ENCODE measurements at places on chromosomes 5 and 9.

- no peak for DNase-seq
Observed at GRCh38 chr5:107356891-107357290, 313.8 kb downstream of the EFNA5 start.

GRCh38 chr5:75659791-75660450 lies 48.7 kb downstream of the ANKDD1B start:
- no peak for DNase-seq

DNA sequence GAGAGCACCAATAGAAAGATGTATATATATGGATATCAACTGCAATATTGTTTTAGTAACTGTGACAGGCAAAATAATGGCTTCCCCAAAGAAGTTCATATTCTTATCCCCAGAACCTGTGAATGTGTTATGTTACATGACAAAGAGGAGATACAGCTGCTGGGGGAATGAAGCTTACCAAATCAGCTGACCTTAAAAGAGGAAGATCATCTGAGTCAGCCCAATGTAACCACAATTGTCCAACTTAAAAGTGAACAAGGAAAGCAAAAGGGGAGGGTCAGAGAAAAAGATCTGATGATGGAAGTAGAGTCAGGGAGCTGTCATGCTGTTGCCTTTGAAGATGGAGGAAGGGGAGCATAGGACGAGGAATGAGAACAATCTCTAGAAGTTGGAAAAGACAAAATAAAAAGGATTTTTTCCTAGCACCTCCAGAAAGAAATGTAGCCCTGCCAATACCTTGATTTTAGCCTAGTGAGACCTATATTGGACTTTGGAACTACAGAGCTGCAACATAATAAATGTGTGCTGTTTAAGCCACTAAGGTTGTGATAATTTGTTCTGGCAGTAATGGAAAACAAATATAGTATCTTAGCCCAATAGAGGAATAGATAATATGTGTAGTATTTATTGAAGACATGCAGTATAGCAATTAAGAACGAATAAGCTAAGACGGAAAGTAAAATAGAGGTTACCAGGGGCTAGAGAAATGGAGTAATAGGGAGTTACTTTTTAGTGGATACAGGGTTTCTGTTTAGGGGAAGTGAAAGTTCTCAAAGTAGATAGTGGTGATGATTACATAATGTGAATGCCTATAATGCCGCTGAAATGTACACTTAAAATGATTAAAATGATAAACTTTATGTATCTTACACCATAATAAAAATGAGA lies 115.9 kb downstream of the PIK3R1 start:
- DNase-seq = no peak

- DNase-seq = no peak
Observed at GRCh38 chr9:80651044-80651443, 1038.3 kb downstream of the TLE1 start.

- DNase-seq = no peak
Observed at GRCh38 chr5:43046474-43046873, 6.4 kb upstream of the ANXA2R start.

- DNase-seq = no peak
Observed at GRCh38 chr5:142465476-142465875, 140.7 kb upstream of the SPRY4 start.

All from NCI-H1048 (cell line).